ENCODE measurements at places on chromosomes 16 and 17.

- DNase-seq = no peak
These were observed 86.3 kb downstream of the VPS53 start for GRCh38 chr17:628089-628941.

- DNase-seq = peak; percentile 83
These were observed 327.4 kb upstream of the CCL2 start for GRCh38 chr17:33927732-33928133.

DNA sequence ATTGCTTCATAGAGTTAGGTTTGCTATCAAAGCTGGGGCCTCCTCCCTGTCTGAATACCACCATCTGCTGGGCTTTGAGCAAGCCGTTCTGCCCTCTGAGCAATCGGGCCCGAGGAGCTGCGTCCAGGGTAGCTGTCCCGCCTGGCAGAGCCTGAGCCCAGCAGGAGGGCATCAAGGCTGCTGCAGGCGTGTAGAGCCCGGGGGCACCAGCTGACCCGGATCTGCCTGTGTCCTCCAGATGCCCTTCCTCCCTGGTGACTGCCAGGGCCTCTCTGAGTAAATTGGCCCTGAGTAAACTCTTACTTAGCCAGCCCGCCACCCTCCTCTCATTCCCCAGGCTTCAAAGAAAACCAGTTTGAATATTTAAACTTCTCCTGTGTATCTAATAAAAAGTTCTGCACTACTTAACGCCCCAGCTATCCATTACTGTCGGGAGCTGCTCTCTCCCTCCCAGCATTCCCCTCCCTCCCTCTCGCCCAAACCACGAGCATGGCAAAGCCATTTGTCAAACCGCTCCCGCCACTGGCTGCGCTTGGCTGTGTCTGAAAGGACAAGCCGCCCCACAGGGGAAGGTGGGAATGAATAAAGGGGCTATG is 16.4 kb downstream of the CDK5RAP3 start:
- no peak for DNase-seq

DNA sequence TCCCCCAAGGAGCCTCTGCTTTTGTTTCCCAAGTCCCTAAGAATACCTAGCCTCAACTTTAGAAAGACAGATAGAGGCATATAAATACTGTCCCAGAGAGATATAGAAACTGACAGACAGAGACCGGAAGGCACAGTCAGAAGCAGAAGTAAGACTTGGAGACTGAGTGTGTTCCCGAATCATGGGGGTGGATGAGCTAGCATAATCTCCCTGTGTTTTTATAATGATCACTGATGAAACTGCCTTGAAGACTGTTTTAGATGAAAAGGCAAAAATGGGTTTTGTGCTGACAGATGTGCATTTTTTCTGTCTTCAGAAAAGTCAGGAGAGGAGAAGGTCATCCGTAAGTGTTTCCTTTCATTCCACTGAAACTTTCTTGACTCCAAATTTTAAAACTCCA is 8.3 kb upstream of the PSMD3 start:
- DNase-seq = no peak

DNA sequence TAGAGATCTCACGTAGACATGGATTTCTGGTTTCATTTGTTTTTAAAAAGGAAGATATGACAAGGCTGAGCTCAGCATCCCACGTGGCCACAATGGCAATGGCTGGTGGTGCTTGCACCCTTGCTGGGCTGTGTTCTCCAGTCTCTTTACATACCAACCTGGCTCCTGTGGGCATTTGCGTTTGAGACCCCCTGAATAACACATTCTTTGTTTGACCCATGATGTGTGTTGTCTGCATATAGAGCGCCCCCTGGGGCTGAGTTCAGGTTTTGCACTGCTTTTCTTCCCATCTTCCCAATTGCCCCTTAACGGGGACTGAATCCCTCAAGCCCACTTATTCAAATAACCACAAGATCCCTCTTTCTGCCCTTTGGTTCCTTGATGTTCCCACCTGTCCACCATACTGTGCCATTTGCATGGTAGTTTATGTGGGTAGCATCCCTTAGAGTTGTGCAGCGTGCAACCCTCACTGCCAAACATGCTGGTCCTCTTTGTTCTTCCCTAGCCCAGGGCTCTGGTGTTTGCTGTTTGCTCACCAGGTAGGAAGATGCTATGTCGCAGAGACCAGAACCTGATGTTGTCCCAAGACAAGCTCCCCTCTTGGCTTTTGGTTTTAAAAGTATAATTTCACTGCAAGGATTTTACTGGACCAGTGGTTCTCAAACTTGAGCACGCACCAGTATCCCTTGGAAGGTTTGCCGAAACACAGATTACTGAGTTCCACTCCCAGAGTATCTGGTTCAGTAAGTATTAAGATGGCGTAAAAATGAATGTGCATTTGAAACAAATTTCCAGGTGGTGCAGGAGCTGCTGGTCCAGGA is 38.5 kb upstream of the NKD1 start:
- no peak for DNase-seq

DNA sequence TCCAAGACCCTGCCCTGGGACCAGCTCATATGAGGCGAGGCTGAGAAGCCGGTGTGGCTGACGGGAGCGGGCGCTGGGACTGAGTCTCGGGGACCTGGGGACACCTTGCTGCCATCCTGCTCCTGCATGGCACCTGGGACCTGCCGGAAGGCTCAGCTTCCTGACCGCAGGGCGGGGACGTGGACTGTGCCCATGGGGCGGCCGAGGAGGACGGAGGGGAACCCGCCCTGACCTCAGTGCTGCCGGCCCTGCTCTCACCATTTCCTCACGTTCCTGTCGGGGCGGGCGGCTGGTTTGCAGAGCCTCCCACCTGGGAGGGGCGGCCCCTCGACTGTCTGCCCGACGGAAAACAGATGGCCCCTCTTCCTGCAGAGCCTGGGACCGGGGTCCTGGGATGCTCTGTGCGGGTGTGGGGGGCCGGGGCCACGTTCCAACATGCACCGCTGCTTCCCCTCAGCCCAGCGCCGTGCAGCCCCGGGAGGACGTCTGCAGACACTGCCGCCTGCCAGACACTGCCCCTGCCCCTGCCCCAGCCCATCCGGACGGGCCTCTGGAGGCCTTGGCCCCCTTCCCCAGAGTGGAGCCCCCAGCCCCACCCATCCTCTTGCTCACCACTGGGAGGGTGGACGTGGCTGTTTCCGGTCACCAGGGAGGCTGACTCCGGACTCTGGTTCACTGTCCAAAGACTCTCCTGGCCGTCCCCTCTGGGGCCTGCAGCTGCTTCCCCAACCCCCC is 43.9 kb upstream of the SSTR5 start:
- no peak for DNase-seq

GRCh38 chr17:17058304-17058703 is 16.0 kb downstream of the MPRIP start:
- DNase-seq = no peak

GRCh38 chr16:29877266-29877961 is 14.4 kb upstream of the CDIPT start:
- no peak for DNase-seq

- no peak for DNase-seq
These were observed 14.6 kb downstream of the SPNS3 start for GRCh38 chr17:4448197-4448980.

GRCh38 chr16:27444470-27444869 is 42.5 kb downstream of the IL21R start:
- no peak for DNase-seq

GRCh38 chr16:4328782-4329775 is 13.2 kb downstream of the GLIS2 start:
- DNase-seq = no peak

All from NCI-H2171 treated with DMSO at 0.1 percent for 48 hours (cell line).